ENCODE measurements at places on chromosomes 12 and 14.

GRCh38 chr12:24111086-24111485, 161.6 kb upstream of the SOX5 start:
- no peaks in the 10 kb centered on the region for H3K36me3 ChIP-seq
- H3K4me3 ChIP-seq = no peak overlapping the region
- H3K4me1 ChIP-seq = no peaks in the 10 kb centered on the region

GRCh38 chr12:76529226-76529918, 30.2 kb downstream of the OSBPL8 start:
- no peak overlapping the region for H3K27ac ChIP-seq
- H3K4me3 ChIP-seq = no peak overlapping the region
- peaks cover 3% of the 10 kb centered on the region for H3K36me3 ChIP-seq

DNA sequence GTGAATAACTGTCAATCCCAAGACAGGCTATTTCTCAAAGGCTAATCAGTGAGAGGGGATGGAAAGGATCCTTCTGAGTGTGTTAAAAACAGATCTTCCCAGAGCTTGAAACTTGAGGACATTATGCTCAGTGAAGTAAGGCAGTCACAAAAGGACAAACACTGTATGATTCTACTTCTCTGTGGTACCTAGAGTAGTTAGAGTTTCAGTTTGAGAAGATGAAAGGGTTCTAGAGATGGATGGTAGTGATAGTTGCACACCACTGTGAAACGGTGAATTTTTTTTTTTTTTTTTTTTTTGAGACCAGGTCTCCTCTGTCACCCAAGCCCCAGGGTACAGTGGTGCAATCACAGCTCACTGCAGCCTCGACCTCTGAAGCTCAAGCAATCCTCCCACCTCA, 133.8 kb downstream of the SAMD4A start:
- H3K27ac ChIP-seq = no peak overlapping the region
- no peaks in the 10 kb centered on the region for H3K36me3 ChIP-seq
- no peak for DNase-seq
- H3K4me3 ChIP-seq = no peak overlapping the region

- peaks cover 3% of the 10 kb centered on the region for H3K36me3 ChIP-seq
- DNase-seq = peak; percentile 16
- no peaks in the 10 kb centered on the region for H3K27me3 ChIP-seq
Measured at GRCh38 chr12:30694412-30695198, 1.1 kb downstream of the IPO8 start.

DNA sequence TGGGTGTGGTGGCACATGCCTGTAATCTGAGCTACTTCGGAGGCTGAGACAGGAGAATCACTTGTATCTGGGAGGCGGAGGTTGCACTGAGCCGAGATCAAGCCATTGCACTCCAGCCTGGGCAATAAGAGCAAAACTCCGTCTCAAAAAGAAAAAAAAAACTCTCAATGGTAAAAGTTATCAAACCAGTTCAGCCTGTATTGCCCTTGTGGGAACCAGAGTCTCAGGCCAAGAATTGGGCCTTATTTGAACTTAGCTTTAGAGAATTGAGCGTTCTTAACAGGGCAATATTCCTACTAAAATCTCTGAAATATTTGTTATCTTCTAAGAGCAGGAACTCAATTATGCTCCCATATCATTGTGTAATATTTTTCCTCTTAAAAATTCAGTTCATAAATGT, 7.7 kb upstream of the MDM2 start:
- H3K27ac ChIP-seq = no peak overlapping the region
- H3K4me3 ChIP-seq = no peak overlapping the region
- DNase-seq = no peak

GRCh38 chr12:116954710-116955381, 44.1 kb downstream of the FBXW8 start:
- no peak overlapping the region for H3K27ac ChIP-seq
- no peak for DNase-seq
- no peaks in the 10 kb centered on the region for H3K27me3 ChIP-seq
- H3K36me3 ChIP-seq = peaks cover 3% of the 10 kb centered on the region

GRCh38 chr12:65631621-65632111, 192.6 kb upstream of the HMGA2 start:
- H3K4me3 ChIP-seq = no peak overlapping the region
- no peak for DNase-seq
- H3K36me3 ChIP-seq = no peaks in the 10 kb centered on the region
- H3K4me1 ChIP-seq = no peaks in the 10 kb centered on the region
- peaks cover 6% of the 10 kb centered on the region for H3K27me3 ChIP-seq

GRCh38 chr12:57227315-57228115, 2.0 kb upstream of the SHMT2 start:
- no peak for DNase-seq
- peaks cover 70% of the 10 kb centered on the region for H3K4me1 ChIP-seq
- H3K27me3 ChIP-seq = peaks cover 38% of the 10 kb centered on the region
- no peak overlapping the region for H3K27ac ChIP-seq
- H3K36me3 ChIP-seq = peaks cover 16% of the 10 kb centered on the region

DNA sequence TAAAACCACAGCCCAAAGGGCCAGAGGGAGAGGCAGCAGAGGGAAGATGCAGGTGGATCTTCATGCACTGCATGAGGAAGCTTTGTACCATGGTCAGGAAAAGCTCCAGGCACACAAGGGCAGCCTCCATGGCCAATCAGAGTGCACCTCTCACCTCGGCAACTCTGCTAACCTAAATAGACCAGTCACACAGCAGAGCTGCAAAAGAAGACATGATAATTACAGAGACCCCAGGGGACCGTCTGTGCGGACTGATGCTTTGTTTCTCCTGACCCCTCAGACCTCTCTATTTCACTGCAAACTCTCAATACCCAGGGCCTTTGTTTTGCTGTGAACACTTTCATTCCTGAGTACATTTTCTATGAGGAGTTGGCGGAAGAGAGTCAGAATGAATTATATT, 10.7 kb upstream of the TCL1B start:
- H3K36me3 ChIP-seq = no peaks in the 10 kb centered on the region
- no peak for DNase-seq
- no peaks in the 10 kb centered on the region for H3K4me1 ChIP-seq
- H3K27me3 ChIP-seq = peaks cover 14% of the 10 kb centered on the region
- H3K4me3 ChIP-seq = no peak overlapping the region

GRCh38 chr14:95421741-95422140, 94.7 kb downstream of the SYNE3 start:
- DNase-seq = no peak
- H3K27ac ChIP-seq = no peak overlapping the region
- no peaks in the 10 kb centered on the region for H3K27me3 ChIP-seq
- H3K36me3 ChIP-seq = peaks cover 58% of the 10 kb centered on the region
- H3K4me1 ChIP-seq = no peaks in the 10 kb centered on the region

- peaks cover 31% of the 10 kb centered on the region for H3K4me1 ChIP-seq
- H3K27ac ChIP-seq = peak overlapping the region; percentile 23
- H3K4me3 ChIP-seq = no peak overlapping the region
- no peaks in the 10 kb centered on the region for H3K36me3 ChIP-seq
Measured at GRCh38 chr14:35201066-35201465, 78.7 kb downstream of the PRORP start.

All from CD4-positive, alpha-beta T cell (primary cell).